ENCODE measurements at places on chromosomes 6 and 20.

DNA sequence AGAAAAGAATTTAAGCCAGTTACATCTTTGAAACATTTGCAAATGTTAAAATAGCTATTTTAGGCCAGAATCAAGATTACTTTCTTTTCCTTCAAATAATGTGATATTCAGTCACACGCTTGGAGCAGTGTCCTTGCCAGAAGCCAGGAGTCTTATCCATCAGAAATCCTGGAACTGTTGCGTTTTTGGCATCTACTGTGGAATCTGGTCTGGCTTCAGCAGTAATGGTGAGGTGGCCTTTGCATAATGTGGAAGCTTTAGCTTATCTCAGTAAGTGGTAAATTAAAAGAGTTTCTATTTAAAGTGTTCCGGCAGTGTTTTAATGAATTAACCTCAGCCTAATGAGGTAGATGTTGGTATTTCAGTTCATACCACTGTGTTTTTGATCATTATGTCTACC, 97.6 kb downstream of the FIG4 start:
- no peak for DNase-seq

GRCh38 chr6:41199552-41200246, 1.2 kb downstream of the TREML2 start:
- DNase-seq, result no peak

- no peak for DNase-seq
Measured at GRCh38 chr6:137342607-137343190, 123.5 kb upstream of the IFNGR1 start.

DNA sequence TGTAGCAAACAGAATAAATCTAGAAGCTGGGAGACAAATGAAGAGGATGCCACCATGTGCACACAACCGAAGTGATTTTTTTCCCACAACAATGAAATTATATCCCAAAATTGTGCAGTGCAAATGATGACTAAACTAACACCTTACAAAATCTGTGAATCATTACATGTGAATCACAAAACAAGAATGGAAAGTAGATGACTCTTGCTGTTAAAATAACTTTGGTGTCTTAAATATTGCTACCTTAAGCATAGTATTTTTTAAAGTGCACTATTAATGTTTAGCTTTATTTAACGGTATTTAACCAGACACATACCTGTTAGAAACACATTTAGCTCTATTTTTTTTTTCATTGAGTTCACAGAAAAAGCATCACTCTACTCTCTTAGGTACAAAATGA, 190.8 kb downstream of the TBC1D32 start:
- DNase-seq, result no peak

DNA sequence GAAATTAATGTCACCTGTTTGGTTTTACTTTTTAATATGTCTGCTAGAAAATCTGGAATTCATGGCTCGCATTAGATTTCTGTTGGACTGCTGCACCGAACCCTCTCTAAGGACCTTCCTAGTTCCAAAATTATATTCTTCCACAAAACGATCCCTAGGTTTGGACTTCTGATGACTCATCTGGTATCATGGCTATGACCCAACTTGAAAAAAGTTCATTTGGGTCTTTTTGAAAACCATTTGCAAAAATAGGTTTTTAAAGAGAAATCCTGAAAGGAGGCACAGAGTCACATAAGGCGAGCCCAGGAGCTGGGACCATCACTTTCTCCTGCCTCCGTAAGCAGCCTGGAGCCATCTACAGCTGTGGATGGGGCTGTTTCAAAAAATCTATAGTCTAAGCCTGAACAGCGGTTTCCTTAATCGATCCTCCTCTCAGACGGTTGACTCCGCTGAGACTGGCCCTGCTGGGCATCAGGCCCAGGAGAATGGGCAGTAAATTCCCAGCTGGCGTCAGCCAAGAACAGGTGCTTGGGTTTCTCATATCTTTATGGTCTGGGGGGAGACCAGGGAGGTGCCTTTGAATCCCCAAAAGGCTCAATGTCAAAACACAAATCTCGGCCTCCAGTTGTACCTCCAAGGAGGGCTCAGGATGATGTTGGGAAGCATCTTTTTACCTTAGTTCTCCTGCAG, 44.6 kb downstream of the SLC24A3 start:
- no peak for DNase-seq

GRCh38 chr20:47799116-47799715, 13.9 kb upstream of the SULF2 start:
- DNase-seq, result no peak

GRCh38 chr6:14217728-14218518, 100.4 kb downstream of the CD83 start:
- no peak for DNase-seq

DNA sequence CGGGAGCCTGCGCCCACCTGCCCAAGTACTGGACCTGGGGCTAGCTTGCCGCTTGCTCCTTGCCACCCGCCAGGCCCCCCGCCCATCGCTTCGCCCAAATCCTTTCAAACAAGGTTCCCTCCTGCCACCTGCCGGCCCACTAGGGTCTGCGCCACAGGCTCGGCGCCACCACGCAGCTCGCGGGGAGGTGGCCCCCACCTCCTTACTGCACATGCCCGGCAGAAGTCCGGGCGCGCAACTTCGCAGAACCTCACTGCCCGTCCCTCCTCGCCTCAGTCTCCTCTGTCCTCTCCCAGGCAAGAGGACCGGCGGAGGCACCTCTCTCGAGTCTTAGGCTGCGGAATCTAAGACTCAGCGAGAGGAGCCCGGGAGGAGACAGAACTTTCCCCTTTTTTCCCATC, 11.2 kb downstream of the GNAS-AS1 start:
- no peak for DNase-seq

GRCh38 chr6:9499709-9500108, 915.2 kb downstream of the TFAP2A start:
- DNase-seq, result no peak

DNA sequence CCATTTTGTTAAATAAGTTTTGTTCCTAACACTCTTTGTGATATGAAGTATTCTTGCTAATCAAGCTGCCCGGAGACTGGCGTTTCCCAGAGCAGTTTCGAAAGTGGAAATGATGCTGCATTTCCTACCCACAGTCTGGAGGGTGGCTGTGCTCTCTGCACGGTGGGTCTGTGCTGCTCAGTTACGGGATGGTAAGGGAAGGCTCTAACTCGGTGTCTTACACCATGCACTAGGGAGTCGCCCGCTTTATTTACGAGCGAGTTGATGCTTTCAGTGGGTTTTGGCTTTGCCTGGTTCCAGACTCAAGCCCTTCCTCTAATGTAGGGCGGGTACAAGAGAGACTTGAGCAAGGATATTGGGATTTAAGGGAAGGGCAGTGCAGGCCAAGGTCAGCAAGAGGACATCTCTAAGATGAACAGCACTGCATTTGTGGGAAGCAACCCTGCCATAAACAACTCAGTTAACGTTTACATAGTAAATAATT, 180.1 kb upstream of the AKAP12 start:
- DNase-seq, result no peak
